ENCODE measurements at places on chromosomes 12 and 14.

- DNase-seq: no peak
Measured at GRCh38 chr12:121261398-121261797, 35.1 kb downstream of the CAMKK2 start.

DNA sequence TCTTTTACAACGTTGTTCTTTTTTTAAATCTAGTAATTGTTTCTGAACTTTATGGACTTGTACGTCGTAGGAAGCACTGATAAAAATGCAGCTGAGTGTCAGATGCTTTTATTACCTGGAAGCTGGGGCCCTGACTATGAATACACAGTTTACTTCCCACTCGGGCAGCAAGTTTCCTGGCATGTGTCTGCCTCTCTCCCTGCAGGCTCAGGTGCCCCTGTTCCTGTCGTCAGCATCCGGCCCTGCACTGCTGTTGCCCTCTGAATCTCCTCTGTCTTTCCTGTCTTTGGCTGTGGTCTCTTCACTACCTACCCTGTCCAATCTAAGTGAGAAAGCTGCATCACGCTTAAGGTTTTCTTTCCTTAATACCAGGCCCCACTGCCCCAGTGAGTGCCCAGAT, 75.8 kb downstream of the PELI2 start:
- DNase-seq: no peak

- no peak for DNase-seq
Measured at GRCh38 chr12:120156315-120157259, 37.9 kb downstream of the GCN1 start.

GRCh38 chr12:57475271-57476161, 4.2 kb downstream of the ARHGAP9 start:
- DNase-seq: no peak

All from neuronal stem cell (in vitro differentiated cells).